GM23248 (cell line): ENCODE measurements at places on chromosomes 4 and X.

DNA sequence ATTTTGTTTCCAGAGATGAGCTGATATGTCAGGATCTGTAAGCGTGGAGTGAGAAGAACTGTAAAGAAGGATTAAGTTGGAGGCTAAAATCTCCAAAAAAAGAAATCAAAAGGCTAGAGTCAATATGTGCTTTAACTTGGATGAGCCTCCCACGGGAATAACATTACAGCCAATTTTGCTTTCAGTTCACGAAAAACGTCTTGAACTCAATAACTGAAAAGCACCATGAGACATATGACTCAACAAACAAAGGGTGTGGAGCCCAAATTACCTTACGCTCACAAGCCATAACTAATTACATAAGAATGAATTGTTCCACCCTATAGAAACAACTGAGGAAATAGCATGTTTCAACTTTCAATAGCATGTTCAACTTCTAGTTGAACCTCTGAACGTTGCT is 22.3 kb downstream of the TMPRSS11D start:
- peak; percentile 32 for DNase-seq

DNA sequence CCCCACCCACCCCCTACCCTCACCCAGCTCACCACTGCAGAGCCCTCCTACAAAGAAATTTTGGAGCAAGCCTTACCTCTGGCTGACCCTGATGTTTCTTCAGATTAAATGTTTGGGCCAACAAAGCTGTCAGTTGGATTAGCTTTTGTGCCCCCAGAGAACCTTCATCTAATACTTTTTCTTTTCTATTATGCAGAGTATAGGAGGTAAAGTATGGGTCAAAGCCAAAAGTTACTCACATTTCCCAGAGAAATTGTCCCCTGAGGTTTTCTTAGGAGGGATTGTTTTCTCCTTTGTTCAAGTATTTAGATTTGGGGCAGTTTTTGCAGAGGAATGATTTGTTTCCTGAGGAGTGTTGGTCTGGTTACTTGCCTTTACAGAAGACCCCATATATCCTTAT is 69.5 kb downstream of the AASDH start:
- DNase-seq: no peak

- DNase-seq: no peak
Observed at GRCh38 chrX:20670611-20671010, 403.9 kb upstream of the RPS6KA3 start.

DNA sequence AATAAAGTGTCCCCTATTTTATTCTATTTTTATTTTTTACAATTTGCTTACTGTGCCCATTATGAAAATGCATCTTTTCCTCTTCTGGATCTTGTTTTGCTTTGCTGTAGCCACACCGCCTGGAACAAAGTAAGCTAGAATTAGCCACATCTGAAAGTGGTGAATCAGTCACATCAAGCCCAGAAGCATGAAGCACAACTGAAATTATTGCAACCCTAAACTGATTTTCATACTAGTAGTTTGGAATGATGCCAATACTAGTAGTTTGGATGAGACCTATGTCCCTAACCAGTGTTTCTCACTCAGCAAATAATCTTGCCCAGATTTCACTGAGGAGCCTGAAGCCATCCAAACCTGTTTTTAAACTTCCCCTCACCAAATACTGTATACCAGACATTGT is 303.0 kb downstream of the EPHA5 start:
- DNase-seq: peak; percentile 0

- no peak for DNase-seq
Observed at GRCh38 chr4:7309181-7309580, 116.8 kb downstream of the SORCS2 start.

GRCh38 chrX:12076046-12076445 is 62.2 kb upstream of the FRMPD4 start:
- DNase-seq: peak; percentile 0

- DNase-seq: no peak
Observed at GRCh38 chrX:19747652-19748610, 139.5 kb downstream of the SH3KBP1 start.

DNA sequence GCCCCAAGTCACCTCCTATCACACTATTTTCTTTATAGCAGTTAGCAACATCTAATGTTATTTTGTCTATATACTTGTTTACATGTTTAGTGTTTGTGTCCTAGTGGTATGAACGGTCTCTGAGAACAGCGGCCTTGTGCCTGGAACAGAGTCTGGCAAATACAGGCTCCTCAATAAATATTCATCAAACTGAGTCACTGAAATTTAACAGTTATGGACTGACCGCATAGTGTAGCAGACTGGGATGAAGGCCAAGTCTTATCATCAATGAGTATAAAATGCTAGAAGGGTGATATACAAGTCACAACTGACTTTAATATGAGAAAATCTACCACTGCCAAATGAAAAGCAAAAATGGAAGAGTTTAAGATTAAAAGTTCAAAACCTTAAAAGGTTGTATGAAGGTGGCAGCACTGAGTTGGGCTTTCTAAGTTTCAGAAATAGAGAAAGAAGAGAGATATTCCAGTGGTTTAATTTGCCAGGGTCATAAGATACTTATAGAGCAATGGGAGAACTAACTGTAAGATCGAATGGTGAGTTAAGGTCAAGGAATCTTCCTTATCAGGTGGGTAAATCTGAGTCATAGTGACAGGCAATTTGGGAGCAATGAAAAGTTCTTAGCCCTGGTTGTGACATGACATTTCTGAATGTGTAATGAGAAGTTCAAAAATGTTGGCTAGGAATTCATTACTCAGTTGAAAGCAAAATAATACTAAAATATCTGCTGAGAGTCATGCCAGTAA is 34.9 kb downstream of the ELOVL6 start:
- peak; percentile 92 for DNase-seq

DNA sequence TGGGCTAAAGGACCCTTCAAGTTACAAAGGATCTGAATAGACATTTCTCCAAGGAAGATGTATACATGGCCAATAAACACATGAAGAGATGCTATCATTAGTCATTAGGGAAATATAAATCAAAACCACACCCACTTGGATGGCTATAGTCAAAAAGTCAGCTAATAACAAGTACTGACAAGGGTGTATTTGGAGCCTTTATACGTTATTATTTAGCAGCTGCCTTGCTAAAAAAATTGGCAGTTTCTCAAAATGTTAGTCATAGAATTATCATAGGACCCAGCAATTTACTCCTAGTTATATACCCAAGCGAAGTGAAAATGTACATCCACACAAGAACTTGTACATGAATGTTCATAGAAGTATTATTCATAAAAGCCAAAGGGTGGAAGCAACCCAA is 112.7 kb upstream of the DUSP21 start:
- DNase-seq: peak; percentile 40

GRCh38 chrX:149124526-149125108 is 380.5 kb downstream of the IDS start:
- DNase-seq: no peak

DNA sequence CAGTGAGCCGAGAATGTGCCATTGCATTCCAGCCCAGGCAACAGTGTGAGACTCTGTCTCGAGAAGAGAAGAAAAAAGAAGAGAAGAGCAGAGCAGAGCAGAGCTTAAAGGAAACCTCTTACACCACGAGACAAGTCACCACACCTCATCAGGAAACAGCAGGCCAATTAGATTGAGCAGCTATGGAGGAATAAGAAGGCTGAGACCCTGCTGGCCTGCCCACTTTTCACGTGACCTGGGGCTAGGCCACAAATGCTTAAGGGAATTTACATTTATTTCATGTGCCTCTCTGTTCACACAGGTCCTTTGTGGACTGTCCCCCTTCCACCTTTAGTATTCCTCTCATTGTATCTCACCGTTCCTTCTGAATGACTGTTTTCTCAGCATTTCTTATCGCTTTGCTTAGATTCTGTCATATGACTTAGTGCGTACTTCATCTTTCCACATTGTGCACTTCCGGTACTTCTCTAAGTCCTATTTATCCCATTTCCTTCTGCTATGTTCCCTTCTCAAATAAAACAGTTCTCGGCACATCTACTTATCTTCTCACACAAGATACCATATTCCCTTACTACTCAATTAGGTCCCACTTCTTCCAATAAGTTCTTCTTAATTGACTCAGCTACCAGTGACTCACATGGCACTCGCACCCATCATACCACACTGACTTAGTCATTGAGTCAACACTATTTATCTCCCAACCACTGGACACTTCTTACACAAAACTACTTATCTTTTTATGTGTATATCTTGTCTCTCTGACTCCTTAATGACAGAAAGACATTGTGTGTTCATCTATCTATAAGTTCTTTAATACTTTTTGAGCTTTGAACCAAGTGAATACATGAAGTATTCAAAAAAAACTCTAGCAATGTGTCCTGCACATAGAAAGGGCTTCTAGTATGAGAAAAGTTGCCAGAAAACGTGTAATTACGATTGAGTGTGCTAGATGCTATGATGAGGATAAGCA is 11.0 kb downstream of the CUL4B start:
- DNase-seq: peak; percentile 85

DNA sequence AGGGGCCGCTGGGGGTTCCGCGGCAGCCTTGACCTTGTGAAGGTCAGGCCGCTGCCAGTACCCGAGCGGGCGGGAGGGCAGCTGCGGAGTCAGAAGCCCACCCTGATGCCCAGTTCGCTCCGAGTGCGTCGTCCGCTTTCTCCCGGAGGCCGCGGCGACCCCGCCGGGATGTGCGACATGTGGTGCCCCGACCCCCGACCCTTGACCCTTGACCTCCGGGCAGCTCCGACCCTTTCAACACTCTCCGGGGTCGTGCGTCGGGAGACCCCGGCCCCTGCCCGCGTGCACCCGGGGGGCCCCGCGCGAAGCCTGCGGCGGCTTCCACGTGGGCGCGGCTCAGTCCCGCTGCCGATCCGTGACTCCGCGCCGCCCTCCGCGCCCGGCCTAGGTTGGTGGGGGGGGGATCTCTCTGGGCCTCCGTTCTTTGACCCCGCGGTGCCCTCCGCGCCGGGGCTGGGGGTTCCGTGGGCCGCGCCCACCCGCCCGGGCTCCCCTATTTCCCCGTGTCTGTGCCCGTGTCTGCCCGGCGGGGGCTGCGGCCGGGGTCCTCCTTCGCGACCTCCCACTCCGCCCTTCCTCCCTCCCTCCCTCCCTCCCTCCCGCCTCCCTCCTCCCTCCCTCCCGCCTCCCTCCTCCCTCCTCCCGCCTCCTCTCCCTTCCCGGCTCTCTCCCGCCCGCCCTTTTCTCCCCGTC is 609 bp upstream of the SLC25A6 start:
- peak; percentile 87 for DNase-seq

- peak; percentile 46 for DNase-seq
Observed at GRCh38 chr4:86706923-86707597, 112.9 kb downstream of the PTPN13 start.
